Thymus (tissue), 14 donors: ENCODE measurements at places on chromosomes 3 and 15. TPM values are rescaled to one million over a fixed set of nuclear protein-coding genes. Genes with fewer than 3 reads are reported as not detected.

GRCh38 chr3:130626049-130626448 is 109.1 kb downstream of the COL6A6 start:
- H3K27me3 ChIP-seq: no peaks in the 10 kb centered on the region
- H3K27ac ChIP-seq: no peak overlapping the region
- H3K4me3 ChIP-seq: no peak overlapping the region
- no peaks in the 10 kb centered on the region for H3K4me1 ChIP-seq

DNA sequence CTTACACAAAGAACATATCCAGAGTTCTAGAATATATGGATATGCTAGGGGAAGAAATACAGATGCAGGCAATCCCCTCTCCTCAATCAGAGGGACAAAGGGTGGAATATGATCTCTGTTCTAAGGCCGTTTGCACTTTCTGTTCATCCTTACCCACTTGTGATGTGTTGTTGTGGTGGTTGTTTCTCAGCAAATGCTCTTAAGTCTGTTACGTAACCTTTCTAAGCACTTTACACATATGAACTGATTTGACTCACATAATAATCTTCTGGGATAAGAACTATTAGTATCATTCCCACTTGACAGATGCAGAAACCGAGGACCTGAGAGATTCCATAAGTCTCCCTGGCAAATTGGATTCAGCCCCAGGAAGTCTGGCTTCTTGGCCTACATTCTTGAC is 40.5 kb downstream of the NGRN start:
- no peak overlapping the region for H3K4me3 ChIP-seq
- H3K4me1 ChIP-seq: no peaks in the 10 kb centered on the region
- H3K27me3 ChIP-seq: no peaks in the 10 kb centered on the region

DNA sequence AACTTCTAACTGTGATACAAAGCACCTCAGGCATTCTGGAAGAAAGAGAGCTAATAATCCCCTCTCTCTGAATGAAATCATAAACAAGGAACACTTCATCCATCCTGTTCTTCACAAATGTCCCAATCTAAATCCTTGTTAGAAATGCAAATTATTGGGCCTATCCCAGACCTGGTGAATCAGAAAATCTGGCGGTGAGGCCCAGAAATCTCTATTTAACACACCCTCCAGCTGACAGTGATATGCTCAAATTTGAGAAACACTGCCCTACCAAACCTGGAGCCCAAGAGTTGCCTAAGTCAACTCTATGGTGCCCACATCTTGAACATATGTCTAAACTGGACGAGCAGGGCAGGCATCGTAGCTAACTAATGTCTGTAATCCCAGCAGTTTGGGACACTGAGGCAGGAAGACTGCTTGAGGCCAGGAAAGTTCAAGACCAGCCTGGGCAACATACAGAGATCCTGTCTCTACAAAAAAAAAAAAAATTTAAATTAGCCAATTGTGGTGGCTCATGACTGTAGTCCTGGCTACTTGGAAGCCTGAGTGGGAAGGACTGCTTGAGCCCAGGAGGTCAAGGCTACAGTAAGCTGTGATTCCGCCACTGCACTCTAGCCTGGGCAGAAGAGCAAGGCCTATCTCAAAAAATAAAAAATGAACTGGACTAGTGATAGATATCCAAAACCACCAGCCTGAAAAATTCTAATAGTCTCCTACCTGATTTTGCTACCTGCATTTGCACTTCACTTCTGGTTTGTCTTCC is 23.1 kb downstream of the SCAP start:
- H3K27me3 ChIP-seq: no peaks in the 10 kb centered on the region
- no peaks in the 10 kb centered on the region for H3K4me1 ChIP-seq
- H3K27ac ChIP-seq: no peak overlapping the region
- DNase-seq: no peak

GRCh38 chr15:57054204-57054750 is 135.8 kb downstream of the TCF12 start:
- no peak for DNase-seq
- H3K4me1 ChIP-seq: peaks cover 4% of the 10 kb centered on the region
- no peaks in the 10 kb centered on the region for H3K27me3 ChIP-seq
- H3K36me3 ChIP-seq: no peaks in the 10 kb centered on the region
- no peak overlapping the region for H3K27ac ChIP-seq

DNA sequence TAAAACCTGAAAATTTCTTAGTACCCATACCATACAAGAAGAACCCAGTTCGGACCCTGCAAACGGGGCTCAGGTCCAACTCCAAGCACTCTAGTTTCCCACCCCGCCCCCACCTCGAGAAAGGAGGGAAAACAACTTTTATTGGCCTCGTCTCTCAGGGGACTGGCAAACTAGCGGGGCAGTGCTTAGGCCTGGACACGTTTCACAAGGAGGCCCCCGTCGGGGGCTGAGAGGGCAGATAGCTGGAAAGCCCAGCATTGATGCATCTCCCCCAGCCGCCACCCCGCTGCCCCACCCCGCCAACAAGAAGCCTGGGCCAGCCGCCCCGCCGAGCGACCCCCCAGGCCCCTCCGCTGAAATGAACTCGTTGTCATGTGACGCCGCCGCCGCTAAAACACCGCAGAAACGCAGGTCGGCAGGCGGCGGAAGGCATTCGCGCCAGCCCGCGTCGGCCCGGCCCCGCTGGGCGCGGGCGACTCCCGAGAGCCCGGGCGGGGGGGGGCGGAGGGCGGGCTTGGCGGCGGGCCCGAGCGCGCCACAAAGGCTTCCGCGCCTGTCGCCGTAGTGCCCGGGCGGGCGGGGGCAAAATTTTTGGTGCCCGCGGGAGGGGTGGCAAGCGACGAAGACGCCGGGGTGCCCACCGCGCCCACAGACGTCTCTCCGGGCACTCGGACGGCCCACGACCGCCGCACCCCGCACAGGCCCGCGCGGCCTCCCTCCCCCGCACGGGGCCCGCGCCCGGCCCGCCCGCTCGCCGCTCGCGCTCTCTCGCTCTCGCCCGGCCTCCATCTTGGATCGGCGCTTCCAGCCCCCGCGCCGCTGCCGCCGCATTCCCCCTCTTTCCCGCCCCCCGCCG is 634 bp downstream of the STAG1 start:
- H3K4me3 ChIP-seq: peak overlapping the region; percentile 65
- H3K36me3 ChIP-seq: no peaks in the 10 kb centered on the region
- DNase-seq: peak; percentile 49
- no peaks in the 10 kb centered on the region for H3K27me3 ChIP-seq

- H3K36me3 ChIP-seq: peaks cover 2% of the 10 kb centered on the region
- no peaks in the 10 kb centered on the region for H3K27me3 ChIP-seq
- no peak overlapping the region for H3K4me3 ChIP-seq
- no peak overlapping the region for H3K27ac ChIP-seq
These were observed 19.2 kb downstream of the PXK start for GRCh38 chr3:58351920-58352319.

DNA sequence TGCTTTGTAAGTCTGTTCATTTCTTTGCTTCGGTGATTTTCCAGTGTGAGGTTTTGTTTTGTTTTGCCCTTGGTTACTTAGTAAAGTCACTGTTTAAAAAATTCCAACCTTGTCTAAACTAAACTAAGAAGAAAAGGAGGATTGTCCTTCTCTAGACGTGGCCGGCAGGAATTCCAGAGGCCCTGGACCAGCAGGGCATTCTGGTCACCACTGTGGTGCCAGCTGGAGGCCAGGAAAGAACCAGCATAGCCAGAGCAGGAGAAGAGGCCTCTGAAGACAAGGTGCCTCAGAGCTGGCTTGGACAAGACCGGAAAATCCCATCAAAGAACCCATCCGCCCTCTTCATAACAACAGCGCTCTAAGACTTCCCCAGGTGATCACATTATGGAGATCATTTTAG is 8.2 kb downstream of the PLOD2 start:
- no peak overlapping the region for H3K27ac ChIP-seq
- no peaks in the 10 kb centered on the region for H3K36me3 ChIP-seq
- DNase-seq: no peak
- H3K4me3 ChIP-seq: no peak overlapping the region
- H3K4me1 ChIP-seq: no peaks in the 10 kb centered on the region

GRCh38 chr3:196974661-196975060 is 6.0 kb upstream of the PIGZ start:
- H3K4me3 ChIP-seq: no peak overlapping the region
- H3K36me3 ChIP-seq: no peaks in the 10 kb centered on the region
- no peaks in the 10 kb centered on the region for H3K27me3 ChIP-seq
- no peak overlapping the region for H3K27ac ChIP-seq
- no peaks in the 10 kb centered on the region for H3K4me1 ChIP-seq
- DNase-seq: no peak

- H3K27ac ChIP-seq: no peak overlapping the region
- no peaks in the 10 kb centered on the region for H3K4me1 ChIP-seq
- DNase-seq: no peak
- no peaks in the 10 kb centered on the region for H3K36me3 ChIP-seq
These were observed 311.7 kb downstream of the CADM2 start for GRCh38 chr3:85270488-85270887.

- peaks cover 40% of the 10 kb centered on the region for H3K4me1 ChIP-seq
- peak overlapping the region; percentile 93 for H3K4me3 ChIP-seq
- H3K36me3 ChIP-seq: no peaks in the 10 kb centered on the region
- no peak overlapping the region for H3K27ac ChIP-seq
These were observed 73.8 kb downstream of the RBPMS2 start for GRCh38 chr15:64701482-64702184.

GRCh38 chr15:78880813-78881212 is 8.1 kb downstream of the MORF4L1 start:
- H3K27ac ChIP-seq: no peak overlapping the region
- H3K4me3 ChIP-seq: no peak overlapping the region
- no peak for DNase-seq
- peaks cover 4% of the 10 kb centered on the region for H3K4me1 ChIP-seq
- H3K36me3 ChIP-seq: peaks cover 42% of the 10 kb centered on the region
- H3K27me3 ChIP-seq: no peaks in the 10 kb centered on the region

DNA sequence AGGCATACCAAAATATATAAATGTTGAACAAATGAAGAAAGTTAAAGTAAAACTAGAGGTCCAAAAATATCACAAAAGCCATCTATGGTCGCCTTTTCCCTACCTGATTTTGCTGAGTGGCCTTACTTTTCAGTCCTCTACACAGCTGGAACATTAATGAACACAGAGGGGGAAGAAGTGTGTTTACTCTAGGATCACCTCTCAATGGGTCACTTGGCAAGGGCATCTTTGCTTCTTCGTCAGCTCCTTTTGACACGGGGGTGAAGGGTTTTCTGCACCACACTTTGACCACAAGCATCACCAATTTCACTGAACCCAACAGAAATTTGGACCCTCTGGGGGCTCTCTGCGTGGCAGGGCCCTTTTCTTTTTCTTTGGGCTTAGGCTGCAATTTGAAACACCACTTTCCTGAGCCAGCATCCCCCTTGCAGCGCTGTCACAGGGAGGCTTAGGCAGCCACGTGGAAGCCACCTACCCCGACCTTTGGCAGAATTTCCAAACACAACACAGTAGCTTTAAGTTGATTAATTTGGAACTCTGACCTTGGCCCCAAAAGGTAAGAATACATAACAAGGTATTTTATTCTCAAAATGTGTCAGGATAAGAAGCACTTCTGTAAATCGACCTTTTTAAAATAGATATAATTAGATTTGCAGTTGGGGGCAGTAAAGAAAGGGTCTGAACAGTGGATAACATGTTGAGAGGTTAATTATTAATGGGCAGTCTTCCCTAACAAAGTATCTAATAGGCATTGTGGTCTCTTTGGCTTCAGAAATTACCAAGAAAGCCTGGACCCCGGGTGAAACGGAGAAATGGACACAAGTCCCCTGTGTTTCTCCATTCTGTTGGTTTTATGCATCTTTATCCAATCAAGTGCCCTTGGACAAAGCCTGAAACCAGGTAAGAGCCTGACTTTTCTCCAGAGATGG is at the start of gene LIPC:
Gene LIPC, plus strand, starts transcription at position 771 of the 929 bp plus-strand sequence. Its CDS starts 42 bp downstream, at position 813.
- H3K36me3 ChIP-seq: peaks cover 2% of the 10 kb centered on the region
- H3K4me3 ChIP-seq: no peak within 1 kb of the TSS
- H3K27me3 ChIP-seq: no peaks in the 10 kb centered on the region
- no peak within 1 kb of the TSS for H3K27ac ChIP-seq
- H3K4me1 ChIP-seq: peaks cover 10% of the 10 kb centered on the region

DNA sequence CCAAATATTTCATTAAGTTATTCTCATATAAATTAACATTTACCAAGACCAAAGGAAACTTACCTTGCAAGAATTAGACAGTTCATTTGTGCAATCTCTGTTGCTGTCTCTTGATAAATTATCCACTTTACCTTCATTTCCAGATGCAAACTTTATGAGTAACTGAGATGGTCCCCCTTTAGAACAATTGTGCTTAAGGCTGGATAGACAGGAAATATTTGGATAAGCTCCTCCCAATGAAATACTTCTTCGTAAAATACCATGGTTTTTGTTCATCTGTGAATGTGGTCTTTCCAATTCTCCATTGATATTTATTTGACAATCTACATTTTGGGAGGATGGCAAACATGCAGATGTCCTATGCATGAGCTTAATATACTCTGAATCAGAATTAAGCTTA is 78.2 kb downstream of the NEDD4 start:
- H3K36me3 ChIP-seq: no peaks in the 10 kb centered on the region
- H3K4me3 ChIP-seq: no peak overlapping the region
- H3K27me3 ChIP-seq: no peaks in the 10 kb centered on the region
- H3K4me1 ChIP-seq: no peaks in the 10 kb centered on the region
- no peak overlapping the region for H3K27ac ChIP-seq
- DNase-seq: no peak

DNA sequence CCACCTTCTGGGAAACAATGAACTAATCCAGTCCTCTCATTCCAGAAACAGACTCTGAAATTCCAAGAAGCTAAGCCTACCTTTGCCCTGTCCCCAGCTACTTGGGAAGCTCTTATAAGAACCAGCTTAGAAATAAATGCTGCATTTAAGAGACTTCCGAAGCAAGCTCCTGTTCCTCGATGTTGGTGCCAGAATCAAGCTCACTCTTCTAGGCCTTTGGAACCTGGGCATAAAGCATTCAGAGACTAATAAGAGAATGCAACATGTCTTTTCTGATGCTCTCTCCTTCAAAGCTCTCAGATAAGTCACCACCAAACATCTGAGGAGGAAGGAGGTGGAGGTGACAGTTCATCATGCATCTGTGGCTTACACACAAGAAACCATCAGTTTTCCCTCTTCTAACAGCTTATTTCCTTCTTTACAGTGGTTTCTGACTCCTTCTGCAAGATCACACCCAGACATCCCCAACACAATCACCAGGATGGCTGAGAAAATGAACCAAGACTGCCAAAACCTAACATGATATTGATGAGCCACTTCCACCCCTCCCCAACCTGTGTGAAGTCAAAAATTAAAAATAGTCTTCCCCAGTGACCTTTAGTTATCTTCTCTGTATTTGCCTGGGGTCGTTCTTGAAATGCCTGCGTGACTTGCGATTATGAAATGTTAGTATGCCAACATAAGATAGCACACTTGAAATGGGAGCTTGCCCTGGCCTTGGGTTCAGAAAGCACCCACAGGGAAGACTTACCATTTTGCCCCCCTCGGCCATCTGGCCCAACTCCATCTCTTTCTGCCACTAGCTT is 11.5 kb downstream of the ARHGEF3 start:
- no peak overlapping the region for H3K4me3 ChIP-seq
- peaks cover 8% of the 10 kb centered on the region for H3K36me3 ChIP-seq
- H3K27ac ChIP-seq: peak overlapping the region; percentile 55
- no peak for DNase-seq
- H3K27me3 ChIP-seq: no peaks in the 10 kb centered on the region

- H3K4me3 ChIP-seq: no peak overlapping the region
- peaks cover 2% of the 10 kb centered on the region for H3K4me1 ChIP-seq
- no peak for DNase-seq
- no peak overlapping the region for H3K27ac ChIP-seq
These were observed 26.3 kb downstream of the CDCP1 start for GRCh38 chr3:45119824-45120358.

The HESX1 gene
- 2.0 TPM for total RNA-seq

The FBXL22 gene
- 0.33 TPM for total RNA-seq

The SLC15A2 gene
- 1.0 TPM for total RNA-seq
